ENCODE measurements at places on chromosomes 2 and 18.

GRCh38 chr18:23833714-23834113 is 144.5 kb downstream of the LAMA3 start:
- no peak for DNase-seq

DNA sequence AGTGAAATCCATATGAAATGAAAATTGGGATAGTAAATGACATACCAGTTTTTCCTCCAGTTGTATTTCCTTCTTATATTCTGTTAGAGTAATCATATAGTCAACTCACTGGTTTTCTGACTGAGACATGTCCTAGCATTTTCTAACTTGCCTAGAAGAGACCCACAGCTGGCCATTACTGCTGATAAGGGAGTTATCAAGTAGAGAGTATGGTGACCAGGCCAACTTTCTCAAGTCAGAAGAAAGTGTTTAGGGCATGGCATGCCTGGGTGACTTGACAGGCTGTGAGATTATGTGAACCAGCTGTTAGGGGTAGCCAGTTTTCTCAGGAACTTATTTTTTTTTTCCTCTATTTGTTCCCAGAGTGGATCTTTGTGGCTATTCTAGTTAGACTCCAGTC is 81.2 kb downstream of the GPD2 start:
- DNase-seq: no peak

- DNase-seq: no peak
Measured at GRCh38 chr18:66511792-66512191, 92.1 kb downstream of the CDH19 start.

DNA sequence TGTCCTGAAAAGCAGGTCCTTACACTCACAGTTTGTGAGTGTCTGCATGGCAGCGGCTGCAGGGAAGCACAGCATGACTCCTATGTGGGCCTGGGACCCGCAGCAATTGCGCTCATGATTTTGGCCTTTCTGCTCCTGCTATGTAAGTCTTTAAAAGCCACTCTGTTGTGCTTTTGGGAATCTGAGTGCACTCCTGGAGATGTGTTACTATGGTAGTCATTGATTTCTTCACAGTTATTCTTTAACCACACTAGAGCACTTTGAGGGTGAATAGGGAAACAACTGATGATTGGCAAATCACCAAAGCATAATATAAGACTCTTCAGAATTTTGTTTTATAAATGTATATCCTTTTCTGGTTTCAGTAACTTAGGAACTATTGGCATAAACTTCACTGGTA is 40.9 kb downstream of the DSG2 start:
- no peak for DNase-seq

DNA sequence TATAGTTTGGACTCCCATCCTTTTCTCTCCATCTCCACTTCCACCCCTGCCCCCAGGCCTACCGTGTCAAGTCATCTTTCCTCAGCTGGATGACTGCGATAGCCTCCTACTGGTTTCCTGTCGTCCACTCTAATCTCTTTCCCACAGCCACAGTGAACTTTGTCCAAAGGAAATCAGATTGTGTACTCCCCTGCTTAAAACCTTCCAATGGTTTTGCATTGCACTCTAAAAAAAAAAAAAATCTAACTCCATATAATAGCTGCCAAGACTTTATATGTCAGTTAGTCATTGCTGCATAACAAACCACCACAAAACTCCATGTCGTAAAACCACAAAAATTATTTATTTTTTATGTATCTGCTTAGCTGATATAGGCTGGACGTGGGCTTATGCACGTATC is 160.2 kb upstream of the CCDC68 start:
- DNase-seq: no peak

DNA sequence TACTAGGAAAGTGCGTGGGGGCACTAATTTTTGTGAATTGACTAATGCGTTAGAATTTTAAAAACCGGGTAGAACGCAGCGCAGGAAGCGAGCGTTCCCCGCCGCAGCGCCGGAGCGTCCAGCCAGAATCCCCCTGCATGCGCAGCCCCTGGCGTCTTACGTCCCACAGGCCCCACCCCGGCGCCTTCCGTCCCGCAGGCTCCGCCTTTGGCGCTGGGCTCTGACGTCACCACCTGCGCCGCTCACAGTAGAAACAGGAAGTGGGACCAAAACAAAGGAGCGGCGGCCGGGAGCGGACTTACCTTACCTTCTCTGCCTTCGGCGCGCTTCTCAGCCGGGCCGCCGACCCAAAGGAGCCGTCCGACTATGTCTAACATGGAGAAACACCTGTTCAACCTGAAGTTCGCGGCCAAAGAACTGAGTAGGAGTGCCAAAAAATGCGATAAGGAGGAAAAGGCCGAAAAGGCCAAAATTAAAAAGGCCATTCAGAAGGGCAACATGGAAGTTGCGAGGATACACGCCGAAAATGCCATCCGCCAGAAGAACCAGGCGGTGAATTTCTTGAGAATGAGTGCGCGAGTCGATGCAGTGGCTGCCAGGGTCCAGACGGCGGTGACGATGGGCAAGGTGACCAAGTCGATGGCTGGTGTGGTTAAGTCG is at the start of gene CHMP1B:
Gene CHMP1B (plus strand): TSS at position 268 of the 660 bp plus-strand sequence. CDS start 99 bp downstream, at position 367.
- peak; percentile 94 for DNase-seq

- no peak for DNase-seq
Measured at GRCh38 chr2:37250869-37251740, 19.6 kb downstream of the NDUFAF7 start.

DNA sequence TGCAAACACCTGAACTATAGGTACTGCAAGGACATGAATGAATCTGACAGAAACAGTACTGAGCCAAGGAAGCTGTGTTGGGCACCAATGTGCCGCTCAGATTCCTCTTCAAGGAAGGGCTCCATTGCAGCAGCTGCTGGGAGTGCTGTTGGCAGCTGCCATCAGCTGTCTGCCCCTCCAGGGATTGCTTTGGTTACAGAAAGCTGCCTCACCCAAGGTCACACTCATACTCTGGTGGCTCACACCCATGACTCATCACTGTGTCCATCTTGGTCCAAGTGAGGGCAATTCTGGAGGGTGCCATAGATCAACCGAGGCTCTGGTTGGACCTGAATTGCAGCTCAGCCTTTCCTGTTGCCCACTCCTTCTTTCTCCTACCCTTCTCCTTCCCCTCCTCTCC is 24.4 kb upstream of the TRPM8 start:
- DNase-seq: no peak

- DNase-seq: no peak
Measured at GRCh38 chr2:223618172-223619035, 16.2 kb upstream of the SCG2 start.

GRCh38 chr2:224405841-224406370 is 4.0 kb upstream of the FAM124B start:
- no peak for DNase-seq

GRCh38 chr2:71498261-71498701 is 44.9 kb downstream of the DYSF start:
- no peak for DNase-seq

DNA sequence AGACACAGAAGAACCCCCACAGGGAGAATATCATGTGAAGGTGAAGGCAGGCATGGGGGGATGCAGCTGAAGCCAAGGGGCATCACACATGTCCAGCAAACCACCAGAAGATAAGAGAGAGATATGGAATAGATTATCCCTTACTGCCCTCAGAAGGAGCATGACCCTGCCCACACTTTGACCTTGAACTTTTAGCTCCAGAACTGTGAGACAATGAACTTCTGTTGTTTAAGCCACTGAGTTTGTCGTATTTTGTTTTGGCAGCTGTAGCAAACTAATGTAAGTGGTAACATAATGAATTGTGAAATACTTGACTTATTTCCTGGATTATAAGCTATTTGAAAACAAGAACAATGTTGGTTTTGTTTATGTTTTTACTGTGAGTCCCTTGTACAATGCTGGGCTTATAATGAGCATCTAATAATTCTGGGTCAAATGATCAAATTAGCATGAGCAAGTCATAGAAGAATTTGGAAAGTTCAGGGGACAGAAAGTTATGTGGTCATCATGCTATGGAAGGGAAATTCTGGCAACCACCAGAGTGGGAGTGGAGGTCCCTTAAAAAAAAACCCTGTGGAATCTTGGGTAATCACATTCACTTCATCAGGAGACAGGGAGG is 541.0 kb upstream of the KLHL29 start:
- DNase-seq: no peak

GRCh38 chr18:67766930-67767329 is 250.4 kb upstream of the DSEL start:
- no peak for DNase-seq

DNA sequence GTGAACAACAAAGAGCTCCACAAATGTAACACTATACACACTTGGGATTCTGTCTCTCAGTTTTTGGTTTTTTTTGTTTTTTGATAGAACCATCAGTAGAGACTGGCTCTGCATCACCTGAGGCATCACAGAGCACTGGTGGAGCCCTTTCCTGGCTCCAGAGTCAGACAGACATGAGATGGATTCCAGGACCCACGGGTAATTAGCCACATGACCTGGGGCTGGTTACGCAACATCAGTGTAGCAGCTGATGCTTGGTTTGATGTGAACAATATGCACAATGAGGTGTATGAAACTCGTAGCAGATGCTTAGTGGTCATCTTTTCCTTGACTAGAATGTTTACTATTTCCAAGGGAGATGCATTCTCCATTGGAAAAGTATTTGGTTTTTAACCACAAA is 40.7 kb downstream of the CMPK2 start:
- DNase-seq: no peak

DNA sequence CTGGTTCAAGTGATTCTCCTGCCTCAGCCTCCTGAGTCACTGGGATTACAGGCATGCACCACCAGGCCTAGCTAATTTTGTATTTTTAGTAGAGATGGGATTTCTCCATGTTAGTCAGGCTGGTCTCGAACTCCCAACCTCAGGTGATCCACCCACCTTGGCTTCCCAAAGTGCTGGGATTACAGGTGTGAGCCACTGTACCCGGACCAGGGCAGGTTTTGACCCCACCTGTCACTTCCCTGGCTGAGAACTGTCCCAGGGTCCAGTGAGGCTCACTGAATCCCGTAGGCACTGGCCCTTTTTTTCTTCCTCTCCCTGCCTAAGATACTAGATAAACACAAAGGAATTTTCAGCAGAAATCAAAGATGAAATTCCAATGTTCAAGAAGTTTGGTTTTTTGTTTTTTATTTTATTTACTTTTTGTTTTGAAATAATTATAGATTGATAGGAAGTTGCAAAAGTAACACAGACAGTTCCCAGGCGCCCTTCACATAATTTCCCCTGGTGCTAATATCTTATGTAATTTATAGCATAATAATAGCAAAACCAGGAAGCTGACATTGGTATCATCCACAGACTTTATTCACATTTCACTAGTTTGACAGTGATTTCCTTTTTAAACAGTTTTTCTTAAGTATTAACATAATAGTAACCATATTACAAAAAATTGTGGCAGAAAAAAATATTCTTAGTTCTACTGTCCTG is 52.4 kb upstream of the B3GNT7 start:
- DNase-seq: no peak

DNA sequence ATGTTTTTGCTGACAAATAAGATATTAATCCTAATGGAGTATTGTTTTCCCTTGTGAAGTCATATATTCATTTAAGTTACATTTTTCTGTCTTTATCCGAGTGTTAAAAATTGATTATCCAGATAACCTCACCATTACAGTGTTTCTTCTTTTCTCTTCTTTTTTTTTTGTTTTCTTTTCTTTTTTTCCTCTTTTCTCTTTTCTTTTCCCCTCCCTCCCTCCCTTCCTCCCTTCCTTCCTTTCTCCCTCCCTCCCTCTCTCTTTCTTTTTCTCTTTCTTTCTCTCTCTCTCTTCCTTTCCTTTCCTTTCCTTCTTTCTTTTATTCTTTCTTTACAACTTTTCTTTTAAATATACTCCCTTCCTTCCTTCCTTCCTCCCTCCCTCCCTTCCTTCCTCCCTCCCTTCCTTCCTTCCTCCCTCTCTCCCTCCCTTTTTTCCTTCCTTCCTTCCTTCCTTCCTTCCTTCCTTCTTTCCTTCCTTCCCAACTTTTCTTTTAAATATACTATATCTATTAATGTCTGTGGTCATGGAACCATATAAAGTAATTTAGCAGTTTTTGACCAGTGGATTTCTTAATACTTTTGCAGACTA is 40.9 kb downstream of the UBE2E3 start:
- no peak for DNase-seq

DNA sequence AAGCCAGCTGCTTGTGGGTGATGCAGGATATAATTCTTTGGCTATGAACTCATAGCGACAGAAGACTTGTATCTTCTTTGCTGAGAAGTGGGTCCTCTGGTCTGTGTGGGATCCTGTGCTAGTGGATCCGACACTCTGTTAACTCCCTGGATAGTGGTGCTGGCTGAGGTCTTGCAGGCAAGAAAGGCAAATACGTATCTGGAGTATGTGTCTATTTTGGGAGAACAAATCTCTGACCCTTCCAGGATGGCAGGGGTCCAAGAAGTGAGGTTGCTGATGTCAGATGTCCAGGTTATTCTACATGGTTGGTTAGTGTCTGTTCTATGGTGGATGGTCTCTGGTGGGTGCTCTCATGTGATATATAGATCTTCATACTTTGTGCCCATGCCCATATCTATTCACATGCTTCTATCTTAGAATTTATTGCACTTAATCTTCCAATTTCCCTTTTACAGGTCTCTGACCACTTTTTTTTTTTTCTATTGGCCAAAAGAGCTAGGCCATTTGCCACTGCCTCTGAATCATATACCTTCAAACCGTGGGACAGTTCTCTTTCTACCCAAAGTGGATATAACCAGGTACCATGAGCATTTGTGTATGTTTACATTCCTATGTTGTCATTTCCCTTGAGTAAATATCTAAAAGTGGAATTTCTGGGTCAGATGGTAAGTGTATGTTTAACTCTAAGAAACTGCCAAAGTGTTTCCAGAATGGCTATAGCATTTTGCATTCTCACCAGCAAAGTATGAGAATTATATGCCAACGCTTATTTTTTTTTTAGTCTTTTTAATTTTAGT is 45.1 kb upstream of the RBMS1 start:
- no peak for DNase-seq

GRCh38 chr2:7685342-7686015 is 768.3 kb downstream of the RNF144A start:
- DNase-seq: no peak

- no peak for DNase-seq
Measured at GRCh38 chr2:10287761-10288160, 14.9 kb upstream of the HPCAL1 start.

- no peak for DNase-seq
Measured at GRCh38 chr2:27408601-27409320, 630 bp downstream of the PPM1G start.

GRCh38 chr2:179263446-179264367 is 925 bp downstream of the SESTD1 start:
- no peak for DNase-seq

GRCh38 chr2:203533676-203534591 is 1.2 kb downstream of the RAPH1 start:
- no peak for DNase-seq
